Tibial artery (tissue), 4 donors: ENCODE measurements at places on chromosomes 5 and 9.

- H3K36me3 ChIP-seq: no peaks in the 10 kb centered on the region
- DNase-seq: no peak
- H3K4me3 ChIP-seq: no peak overlapping the region
- H3K27ac ChIP-seq: no peak overlapping the region
Measured at GRCh38 chr9:98132806-98133631, 14.0 kb upstream of the TRIM14 start.

DNA sequence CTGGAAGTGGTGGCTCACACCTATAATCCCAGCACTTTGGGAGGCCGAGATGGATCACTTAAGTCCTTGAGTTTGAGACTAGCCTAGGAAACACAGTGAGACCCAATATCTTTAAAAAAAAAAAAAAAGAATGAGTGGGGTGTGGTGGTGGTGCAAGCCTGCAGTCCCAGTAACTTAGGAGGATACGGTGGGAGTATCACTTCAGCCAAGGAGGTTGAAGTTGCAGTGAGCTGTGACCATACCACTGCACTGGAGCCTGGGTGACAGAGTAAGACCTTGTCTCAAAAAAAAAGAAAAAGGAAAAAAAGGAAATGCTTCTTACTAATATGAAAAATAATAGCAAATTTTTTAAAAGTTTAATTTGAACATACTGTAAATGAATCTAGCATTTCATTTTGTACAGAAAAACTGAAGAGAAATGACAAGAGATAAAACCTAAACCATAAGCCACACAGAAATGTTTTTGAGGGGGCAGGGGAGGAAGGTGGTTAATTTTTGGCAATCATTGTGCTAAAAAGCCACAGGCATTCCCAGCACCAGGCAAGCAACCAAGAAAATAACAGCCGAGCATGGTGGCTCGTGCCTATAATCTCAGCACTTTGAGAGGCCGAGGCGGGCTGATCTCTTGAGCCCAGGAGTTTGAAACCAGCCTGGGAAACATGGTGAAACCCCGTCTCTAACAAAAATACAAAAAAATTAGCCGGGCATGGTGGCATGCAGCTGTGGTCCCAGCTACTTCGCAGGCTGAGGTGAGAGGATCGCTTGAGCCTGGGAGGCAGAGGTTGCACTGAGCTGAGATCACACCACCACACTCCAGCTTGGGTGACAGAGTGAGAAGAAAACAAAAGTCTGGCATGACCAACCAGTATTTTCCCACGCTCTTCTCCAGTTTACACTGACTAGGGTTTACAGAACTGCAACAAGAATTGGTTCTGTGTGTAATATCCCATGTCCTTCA, 114.5 kb upstream of the NR5A1 start:
- no peak for DNase-seq
- no peak overlapping the region for H3K4me3 ChIP-seq
- H3K27ac ChIP-seq: no peak overlapping the region
- H3K27me3 ChIP-seq: no peaks in the 10 kb centered on the region
- no peaks in the 10 kb centered on the region for H3K36me3 ChIP-seq
- no peaks in the 10 kb centered on the region for H3K4me1 ChIP-seq

DNA sequence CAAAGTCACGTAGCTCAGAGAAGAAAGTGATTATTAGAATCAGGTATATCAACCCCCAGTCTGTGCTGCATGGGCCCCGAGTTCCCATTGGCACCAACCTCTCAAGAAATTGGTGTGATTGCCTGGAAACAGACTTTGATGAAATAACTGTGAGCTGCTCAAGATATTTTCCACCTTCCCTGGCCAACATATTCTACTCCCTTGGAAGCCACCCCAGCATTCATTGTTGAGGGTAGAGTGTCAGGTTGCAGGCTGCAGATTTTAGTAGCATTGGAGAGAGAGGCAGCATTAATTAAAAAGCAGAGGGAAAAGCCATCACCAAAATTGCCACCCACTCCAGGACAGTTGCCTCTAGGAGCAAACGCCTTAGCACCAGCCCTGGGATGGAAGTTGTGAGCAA, 154.2 kb upstream of the TNPO1 start:
- H3K27ac ChIP-seq: no peak overlapping the region
- DNase-seq: no peak
- H3K4me3 ChIP-seq: no peak overlapping the region
- no peaks in the 10 kb centered on the region for H3K27me3 ChIP-seq
- no peaks in the 10 kb centered on the region for H3K4me1 ChIP-seq
- H3K36me3 ChIP-seq: no peaks in the 10 kb centered on the region

GRCh38 chr5:31380049-31380448, 151.8 kb downstream of the DROSHA start:
- no peak overlapping the region for H3K4me3 ChIP-seq
- no peaks in the 10 kb centered on the region for H3K27me3 ChIP-seq
- no peak overlapping the region for H3K27ac ChIP-seq
- no peaks in the 10 kb centered on the region for H3K36me3 ChIP-seq

DNA sequence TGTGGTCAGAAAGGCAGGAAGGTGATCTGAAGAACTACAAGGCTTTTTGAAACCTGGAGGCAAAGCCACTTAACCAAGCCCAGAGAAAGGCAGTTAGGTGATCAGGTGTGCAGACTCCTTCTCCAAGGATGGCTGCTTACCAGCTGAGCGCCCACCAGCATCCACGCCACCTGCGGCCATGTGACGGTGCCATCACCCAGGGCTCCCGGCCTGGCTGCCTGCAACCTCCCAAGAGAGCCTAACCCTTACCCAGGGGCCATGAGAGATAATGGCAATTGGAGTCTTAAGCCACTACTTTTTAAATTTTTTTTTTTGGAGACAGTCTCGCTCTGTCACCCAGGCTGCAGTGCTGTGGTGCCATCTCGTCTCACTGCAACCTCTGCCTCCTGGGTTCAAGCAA, 33.1 kb upstream of the PHYKPL start:
- H3K27ac ChIP-seq: no peak overlapping the region
- no peak overlapping the region for H3K4me3 ChIP-seq
- DNase-seq: no peak
- H3K27me3 ChIP-seq: no peaks in the 10 kb centered on the region
- no peaks in the 10 kb centered on the region for H3K4me1 ChIP-seq

GRCh38 chr9:89351584-89352300, 33.4 kb downstream of the SECISBP2 start:
- no peaks in the 10 kb centered on the region for H3K27me3 ChIP-seq
- no peak for DNase-seq
- H3K27ac ChIP-seq: no peak overlapping the region
- H3K4me3 ChIP-seq: no peak overlapping the region

- H3K4me3 ChIP-seq: no peak overlapping the region
- DNase-seq: no peak
- H3K27me3 ChIP-seq: no peaks in the 10 kb centered on the region
- H3K4me1 ChIP-seq: peaks cover 55% of the 10 kb centered on the region
- no peaks in the 10 kb centered on the region for H3K36me3 ChIP-seq
- peak overlapping the region; percentile 69 for H3K27ac ChIP-seq
Measured at GRCh38 chr5:135210286-135211055, 176.4 kb upstream of the PITX1 start.

DNA sequence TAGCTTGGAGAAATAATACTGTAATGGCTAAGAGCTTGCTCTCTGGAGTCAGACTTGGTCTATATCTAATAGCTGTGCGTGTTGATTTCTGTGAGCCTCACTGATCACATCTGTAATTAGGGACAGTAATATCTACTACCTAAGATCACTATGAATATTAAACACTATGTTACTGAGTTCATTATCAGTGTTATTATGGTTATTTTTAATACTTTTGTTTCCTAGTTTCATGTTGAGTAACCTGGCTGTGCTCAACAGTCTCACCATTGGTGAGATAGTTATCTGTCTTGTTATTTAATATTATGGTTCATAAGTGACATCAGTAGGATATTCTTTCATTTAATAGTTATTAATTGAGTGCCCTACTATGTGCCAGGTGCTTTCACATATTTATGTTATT, 22.4 kb upstream of the CAVIN4 start:
- H3K4me3 ChIP-seq: no peak overlapping the region
- H3K27ac ChIP-seq: no peak overlapping the region
- DNase-seq: no peak
- H3K27me3 ChIP-seq: no peaks in the 10 kb centered on the region

DNA sequence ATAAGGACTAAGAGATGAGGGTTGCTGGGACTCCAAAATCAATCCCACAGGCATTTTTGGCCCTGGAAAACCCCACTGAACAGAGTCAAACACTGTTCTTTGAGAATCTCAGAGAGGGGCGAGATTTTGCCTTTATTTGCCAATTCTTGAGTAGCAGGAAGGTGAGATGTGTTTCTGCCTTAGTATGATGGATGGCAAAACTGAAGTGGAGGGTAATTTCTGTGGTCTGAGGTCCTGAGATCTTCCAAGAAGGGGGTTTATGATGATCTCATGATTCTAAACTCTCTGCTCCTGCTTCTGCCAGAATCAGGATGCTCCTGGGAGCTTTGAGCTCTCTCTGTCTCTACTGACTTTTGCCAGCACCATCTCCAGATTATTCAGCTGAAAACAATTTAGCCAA, 174.8 kb upstream of the CLINT1 start:
- H3K4me1 ChIP-seq: no peaks in the 10 kb centered on the region
- no peak for DNase-seq
- H3K27me3 ChIP-seq: no peaks in the 10 kb centered on the region

DNA sequence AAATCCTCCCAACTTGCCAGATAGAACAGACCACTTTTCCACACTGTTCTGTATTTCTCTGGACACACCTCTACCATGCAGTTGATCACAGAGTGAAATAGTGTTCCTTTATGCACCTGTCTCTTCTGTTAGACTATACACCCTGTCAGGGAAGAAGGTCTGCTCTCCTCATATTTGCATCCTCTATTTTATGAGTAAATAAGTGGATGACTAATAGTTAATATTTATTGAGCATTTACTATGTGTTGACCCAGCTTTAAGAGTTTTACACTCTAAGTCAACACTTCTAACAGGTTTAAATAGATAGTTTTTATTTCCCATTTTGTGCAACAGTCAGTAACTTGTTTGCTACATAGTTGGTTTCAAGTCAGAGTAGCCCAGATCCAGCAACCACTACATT, 452.8 kb upstream of the MPDZ start:
- no peaks in the 10 kb centered on the region for H3K36me3 ChIP-seq
- no peak for DNase-seq
- no peaks in the 10 kb centered on the region for H3K27me3 ChIP-seq
- no peak overlapping the region for H3K27ac ChIP-seq

GRCh38 chr9:26175264-26175663, 497.0 kb upstream of the TUSC1 start:
- H3K27ac ChIP-seq: no peak overlapping the region
- H3K27me3 ChIP-seq: no peaks in the 10 kb centered on the region
- no peaks in the 10 kb centered on the region for H3K4me1 ChIP-seq
- DNase-seq: no peak
- no peaks in the 10 kb centered on the region for H3K36me3 ChIP-seq
- H3K4me3 ChIP-seq: no peak overlapping the region

GRCh38 chr5:116476897-116477537, 97.6 kb downstream of the SEMA6A start:
- no peaks in the 10 kb centered on the region for H3K4me1 ChIP-seq
- no peak overlapping the region for H3K4me3 ChIP-seq
- H3K27me3 ChIP-seq: no peaks in the 10 kb centered on the region
- no peak for DNase-seq
- H3K27ac ChIP-seq: no peak overlapping the region

DNA sequence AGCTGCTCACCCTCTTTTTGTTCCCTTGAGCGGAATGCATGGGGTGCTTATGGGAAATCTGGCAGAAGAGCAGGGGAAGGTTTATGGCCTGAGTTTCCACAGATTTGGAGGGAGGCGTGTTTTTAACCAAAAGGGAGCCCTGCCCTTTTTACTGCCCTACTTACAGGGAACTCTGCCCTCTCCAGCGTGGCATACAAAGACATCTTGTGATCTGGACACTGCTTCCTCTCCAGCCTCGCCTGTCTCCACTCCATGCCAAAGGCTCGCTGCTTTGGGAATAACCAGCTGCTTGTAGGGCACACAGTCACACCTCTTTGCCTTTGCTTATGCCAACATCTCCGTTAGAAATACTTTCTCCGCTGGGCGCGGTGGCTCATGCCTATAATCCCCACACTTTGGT, 314.2 kb downstream of the ARHGAP26 start:
- H3K36me3 ChIP-seq: peaks cover 3% of the 10 kb centered on the region
- H3K27ac ChIP-seq: no peak overlapping the region
- no peak for DNase-seq
- peaks cover 6% of the 10 kb centered on the region for H3K4me1 ChIP-seq
- H3K4me3 ChIP-seq: no peak overlapping the region

GRCh38 chr5:119036101-119036762, 34.7 kb upstream of the DMXL1 start:
- no peak overlapping the region for H3K4me3 ChIP-seq

GRCh38 chr9:61665330-61665751, 475.5 kb downstream of the SPATA31A7 start:
- H3K27ac ChIP-seq: no peak overlapping the region
- H3K4me3 ChIP-seq: no peak overlapping the region
- H3K36me3 ChIP-seq: no peaks in the 10 kb centered on the region
- H3K27me3 ChIP-seq: no peaks in the 10 kb centered on the region
